Dorsolateral prefrontal cortex (tissue), 122 donors: ENCODE measurements at places on chromosomes 13 and 19.

DNA sequence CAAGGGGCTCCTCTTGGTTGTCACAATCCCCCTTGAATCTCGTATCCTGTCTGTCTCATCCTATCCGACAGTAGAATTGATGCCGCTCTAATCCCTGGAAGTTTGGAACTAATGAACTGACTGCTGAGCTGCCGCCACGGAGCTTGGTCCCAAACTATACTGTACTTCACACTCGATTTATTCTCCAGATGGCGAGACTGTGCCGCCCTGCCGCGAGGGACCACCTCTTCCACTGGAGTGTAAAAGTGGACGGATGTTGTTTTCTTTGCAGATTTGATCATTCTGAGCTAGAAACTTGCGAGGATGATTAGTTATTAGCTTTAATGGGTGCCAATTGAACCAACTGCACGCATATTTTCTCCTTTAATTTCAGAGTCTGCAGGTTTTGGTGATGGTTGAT, 117.2 kb downstream of the ZIC5 start:
- no peak for DNase-seq

GRCh38 chr13:106382534-106382933, 152.9 kb downstream of the EFNB2 start:
- DNase-seq: no peak

DNA sequence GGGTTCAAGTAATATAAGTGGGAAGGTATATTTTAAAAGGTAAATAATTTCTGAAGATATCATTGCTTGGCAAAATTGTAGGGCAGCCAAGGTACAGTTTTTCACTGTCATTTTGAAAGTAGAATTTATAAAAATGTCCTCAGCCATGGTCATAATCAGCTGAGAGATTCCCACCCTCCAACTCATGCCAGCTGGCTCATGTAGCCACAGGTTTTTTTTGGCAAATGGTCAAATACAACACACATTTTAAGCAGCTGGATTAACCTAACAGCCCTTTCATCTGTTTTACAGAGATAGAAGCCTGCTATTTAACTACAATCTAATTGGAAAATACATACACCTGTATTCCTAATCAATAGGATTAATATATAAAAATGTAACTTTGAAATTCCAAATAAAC, 619.2 kb upstream of the SGCG start:
- no peak for DNase-seq

DNA sequence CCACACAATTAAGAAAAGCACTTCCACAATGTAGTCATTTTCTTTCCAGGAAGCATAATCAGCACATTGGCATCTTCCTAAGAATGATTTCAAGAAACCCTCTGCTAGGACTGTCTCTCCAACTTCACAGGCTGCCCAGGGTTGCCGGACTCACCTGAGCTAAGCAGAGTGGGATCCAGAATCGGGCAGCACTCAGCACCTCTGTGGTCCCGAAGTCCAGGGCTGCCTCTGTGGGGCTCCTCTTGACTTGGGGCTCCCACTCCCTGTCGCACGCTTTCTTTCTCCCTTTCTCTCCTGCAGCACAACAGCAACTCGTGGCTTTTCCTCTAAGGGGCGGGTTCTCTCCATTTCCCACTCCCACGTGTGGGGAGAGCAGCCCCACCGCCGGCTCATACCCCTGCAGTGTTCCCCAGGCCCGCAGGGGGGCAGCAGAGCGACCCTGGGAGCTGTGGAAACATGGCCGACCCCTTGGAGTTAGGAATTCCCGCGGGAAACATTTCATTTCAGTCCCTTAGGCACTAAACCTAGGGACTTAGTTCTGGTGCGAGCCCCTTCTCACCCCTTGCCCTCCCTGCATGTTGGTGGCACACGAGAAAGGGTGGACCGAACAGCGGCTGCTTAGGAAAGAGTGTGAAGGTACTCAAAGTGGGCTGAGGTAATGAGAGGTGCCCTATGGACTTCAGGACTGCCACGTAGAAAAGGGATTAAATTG, at the start of gene TMEM272:
TMEM272 (minus strand) TSS at position 316 of the 712 bp plus-strand sequence. CDS start 6,647 bp downstream, outside the sequence.
- peak; percentile 54 for DNase-seq

DNA sequence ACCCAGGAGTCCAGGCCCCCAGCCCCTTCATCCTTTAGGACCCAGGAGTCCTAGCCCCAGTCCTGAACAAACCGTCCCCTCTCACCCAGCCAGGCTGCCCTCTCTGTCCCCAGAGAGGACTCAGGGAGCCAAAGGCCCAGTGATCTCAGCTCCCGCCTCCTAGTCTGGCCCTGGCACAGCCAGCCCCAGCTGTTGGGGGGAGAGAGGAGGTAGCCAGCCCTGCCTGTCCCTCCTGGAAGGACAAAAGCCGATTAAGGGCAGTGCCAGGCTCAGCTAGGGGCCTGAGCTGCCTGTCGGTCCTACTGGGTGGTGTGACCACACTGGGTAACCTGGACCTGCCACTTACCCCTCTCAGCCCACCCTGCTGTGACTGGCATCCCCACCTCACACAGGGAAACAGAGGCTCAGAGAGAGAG, 14.5 kb downstream of the LIPE start:
- no peak for DNase-seq
